NCI-H187 (cell line): ENCODE measurements at places on chromosomes 3 and 15.

GRCh38 chr15:98658831-98659699 is 10.7 kb downstream of the IGF1R start:
- DNase-seq: peak; percentile 17

- DNase-seq: no peak
These were observed 888.4 kb downstream of the ROBO1 start for GRCh38 chr3:78879295-78879860.

- DNase-seq: peak; percentile 54
These were observed 1.4 kb downstream of the FES start for GRCh38 chr15:90885432-90886290.

- DNase-seq: no peak
These were observed 976.0 kb downstream of the GBE1 start for GRCh38 chr3:80785475-80785874.

GRCh38 chr3:48797626-48798025 is 50.0 kb downstream of the PRKAR2A start:
- no peak for DNase-seq

GRCh38 chr3:184546252-184546651 is 15.3 kb upstream of the EPHB3 start:
- no peak for DNase-seq

DNA sequence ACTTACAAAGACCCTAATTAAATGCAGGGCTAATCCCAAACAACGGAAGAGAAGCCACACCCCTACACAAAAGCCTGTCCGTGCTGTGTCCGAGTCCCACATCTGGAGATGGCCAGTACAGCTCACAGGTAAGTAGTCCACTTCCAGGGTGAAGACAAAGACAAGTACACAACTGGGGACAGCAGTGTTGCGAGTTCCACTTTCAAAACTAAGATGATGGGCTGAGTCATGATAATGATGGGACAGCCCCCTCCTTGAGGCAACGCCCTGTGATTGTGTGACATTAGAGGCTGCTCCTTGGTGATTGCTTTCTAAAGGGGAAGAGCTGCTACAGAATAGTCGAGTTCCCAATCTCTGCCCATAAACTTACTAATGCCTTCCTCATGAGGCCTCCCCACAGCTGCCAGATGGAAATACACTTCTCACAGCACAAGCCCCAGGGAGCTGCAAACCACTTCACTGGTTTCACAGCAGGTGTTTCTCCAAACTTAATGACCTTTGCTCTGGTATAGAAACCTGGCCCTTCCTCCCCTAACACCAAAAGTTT is 27.6 kb downstream of the RFT1 start:
- DNase-seq: no peak

DNA sequence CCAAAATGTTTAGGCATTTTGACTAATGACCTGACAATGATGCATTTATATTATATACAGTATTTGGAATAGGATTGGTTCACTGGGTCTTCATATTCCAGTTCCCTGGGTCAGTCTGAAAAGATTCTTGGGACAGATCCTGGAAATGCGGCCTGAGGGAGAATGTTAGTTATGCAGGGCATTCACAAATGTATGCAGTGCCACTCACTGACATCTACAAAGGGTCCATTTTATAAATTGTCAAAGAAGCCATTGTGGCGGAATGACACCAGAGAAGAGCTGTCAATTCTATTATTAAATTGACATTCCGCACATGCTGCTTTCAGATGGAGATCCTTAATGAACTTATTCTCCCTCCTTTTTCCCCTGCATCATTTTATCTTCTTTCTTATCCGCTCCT is 176.6 kb downstream of the VGLL3 start:
- DNase-seq: no peak

DNA sequence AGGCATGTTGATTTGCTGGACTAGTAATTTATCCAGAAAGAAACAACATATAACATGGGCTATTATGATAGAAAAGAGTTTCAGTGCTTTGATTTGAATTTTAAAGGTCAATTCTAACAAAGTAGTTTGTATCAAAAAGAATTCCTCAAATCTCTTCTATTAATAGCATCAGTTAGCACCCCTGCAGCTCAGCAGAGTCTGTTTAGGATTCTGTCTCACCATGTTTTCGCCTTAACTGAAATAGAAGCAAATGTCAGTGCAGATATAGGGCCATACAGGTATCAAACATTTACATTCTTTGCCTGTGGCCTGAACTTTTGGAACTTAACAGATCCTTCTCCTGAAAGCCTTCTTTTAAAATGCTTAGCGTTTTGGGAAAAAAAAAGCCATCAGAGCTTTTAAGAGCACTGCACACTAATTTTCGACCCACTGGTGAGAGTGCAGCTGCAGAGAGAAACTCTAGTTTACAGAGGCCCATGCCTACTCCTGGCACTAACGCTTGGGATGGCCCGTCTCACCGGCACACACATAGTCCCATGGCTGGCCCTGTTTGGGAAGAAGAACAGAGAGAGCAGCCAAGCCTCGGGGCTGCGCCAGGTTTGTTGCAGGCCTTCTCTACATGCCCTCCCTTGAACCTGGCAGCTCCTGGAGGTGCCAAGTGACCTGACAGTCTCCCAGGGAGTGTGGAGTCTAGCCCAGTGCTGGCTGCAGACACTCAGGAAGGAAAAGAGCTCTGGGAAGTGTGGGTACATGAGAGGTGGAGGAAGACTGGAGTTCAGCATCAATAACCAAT is 9.9 kb upstream of the PAQR9 start:
- no peak for DNase-seq

GRCh38 chr15:67050062-67050461 is 15.3 kb upstream of the SMAD3 start:
- DNase-seq: no peak

GRCh38 chr3:195255571-195256501 is 15.1 kb downstream of the XXYLT1 start:
- no peak for DNase-seq

GRCh38 chr3:188437926-188438325 is 284.0 kb downstream of the LPP start:
- no peak for DNase-seq

DNA sequence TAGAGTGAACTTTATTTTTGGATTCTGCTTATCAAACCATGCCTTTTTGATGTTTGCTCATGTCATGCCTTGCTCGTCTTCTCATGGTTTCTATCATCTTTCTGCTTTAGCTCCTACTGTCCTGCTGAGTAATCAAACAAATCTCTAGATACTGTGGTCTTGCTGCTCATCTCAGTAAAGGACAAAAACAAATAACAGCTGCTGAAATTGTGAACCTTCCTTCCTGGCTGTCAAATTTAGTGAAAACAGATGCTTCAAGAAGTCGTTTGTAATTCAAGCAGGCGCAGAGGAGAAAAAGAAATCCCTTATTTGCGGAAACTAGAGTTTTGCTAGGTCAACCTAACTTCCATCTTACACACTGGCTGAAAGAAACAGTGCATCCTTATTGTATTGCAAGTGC is 616.1 kb upstream of the ALCAM start:
- no peak for DNase-seq

DNA sequence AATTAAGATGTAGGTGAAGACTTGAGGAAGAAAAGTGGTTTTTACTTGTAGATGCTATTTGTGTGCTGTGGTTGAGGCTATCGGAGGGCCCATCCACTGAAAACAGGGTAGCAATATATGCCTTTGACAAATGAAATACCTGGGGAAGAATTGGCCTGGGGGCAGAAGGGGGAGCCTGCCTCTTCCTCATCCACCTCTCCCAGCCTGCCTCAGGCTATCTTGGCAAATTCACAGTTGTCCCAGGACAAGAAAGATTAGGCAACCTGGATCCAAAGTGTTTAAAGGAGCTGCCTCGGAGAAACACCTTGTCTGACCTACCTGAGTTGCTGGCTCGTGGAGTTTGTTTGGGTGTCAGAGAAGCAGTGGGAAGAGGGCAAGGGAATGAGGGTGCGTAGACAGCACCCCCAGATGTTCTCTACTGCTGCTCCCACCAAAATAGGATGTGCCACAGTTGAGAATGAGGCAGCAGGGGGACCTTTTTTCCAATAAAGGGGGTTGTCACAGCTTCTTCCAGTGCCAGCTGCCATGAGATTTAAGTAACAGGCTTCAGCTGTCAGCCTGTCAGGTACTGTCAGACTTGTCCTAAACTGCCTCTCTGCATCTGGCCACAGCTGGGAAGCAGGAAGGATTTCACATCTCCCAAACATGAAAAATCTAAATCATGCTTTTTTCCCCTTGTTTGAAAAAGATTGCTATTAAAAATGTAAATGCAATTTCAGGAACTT is 9.2 kb downstream of the PLEKHO2 start:
- DNase-seq: no peak

DNA sequence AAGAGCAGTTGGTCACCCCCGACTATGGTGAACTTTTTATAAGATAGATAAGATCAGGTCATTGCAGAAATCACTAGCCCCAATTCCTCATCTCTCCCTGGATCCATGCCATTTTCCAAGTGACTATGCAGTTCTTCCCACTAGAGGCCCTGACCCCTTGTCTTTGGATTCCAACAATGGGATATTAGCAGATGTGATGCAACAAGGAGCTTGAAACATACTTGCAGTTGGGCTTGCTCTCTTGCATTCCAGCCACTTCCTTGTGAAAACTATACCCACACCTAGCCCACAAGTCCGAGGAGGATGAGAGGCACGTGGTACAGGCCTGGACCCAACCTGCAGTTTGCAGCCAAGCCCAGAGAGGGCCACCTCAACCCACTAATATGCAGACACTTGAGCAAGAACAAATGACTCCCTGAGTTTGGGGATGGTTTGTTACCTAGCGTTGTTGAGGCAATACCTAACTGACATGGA is 60.6 kb downstream of the SUCLG2 start:
- DNase-seq: no peak

DNA sequence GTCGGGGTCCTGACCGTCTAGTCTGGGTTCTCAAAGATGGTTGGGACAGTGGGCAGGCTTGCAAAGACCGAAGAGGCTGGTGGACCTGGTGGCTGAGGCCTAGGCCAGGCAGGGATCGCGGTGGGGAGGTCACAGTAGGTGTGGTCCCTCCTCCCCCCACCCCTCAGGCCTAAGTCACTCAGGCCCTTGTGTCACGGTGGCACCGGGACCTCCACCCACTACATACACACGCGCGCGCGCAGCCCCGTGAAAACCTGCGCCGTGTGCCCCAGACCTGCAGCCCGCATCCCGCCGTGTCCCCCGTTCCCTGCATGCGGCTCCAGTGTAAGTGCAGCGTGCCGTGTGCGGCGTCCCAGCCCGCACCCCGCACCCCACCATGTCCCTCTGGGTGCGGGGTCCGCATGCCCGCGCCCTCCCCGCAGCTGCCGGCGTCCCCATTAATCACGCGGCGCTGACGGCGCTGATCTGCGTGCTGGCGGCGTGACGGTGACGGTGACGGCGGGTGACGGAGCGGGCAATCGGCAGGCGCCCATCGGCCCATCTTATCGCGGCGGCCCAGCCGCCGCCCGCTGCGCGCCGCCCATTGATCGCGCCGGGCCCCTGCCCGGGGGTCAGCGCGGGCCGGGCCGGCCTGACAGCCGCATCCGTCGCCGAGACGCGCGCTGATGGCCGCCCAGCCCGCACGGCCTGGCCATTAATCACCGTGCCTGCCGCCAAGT is 24.4 kb downstream of the SEC61A1 start:
- DNase-seq: no peak

- DNase-seq: no peak
These were observed 308.8 kb downstream of the OCA2 start for GRCh38 chr15:27790270-27790669.

GRCh38 chr3:183259087-183259486 is 6.0 kb downstream of the B3GNT5 start:
- DNase-seq: no peak

GRCh38 chr3:64170270-64170669 is 55.0 kb downstream of the PRICKLE2 start:
- DNase-seq: no peak
